ENCODE measurements at places on chromosomes 3 and 15.

DNA sequence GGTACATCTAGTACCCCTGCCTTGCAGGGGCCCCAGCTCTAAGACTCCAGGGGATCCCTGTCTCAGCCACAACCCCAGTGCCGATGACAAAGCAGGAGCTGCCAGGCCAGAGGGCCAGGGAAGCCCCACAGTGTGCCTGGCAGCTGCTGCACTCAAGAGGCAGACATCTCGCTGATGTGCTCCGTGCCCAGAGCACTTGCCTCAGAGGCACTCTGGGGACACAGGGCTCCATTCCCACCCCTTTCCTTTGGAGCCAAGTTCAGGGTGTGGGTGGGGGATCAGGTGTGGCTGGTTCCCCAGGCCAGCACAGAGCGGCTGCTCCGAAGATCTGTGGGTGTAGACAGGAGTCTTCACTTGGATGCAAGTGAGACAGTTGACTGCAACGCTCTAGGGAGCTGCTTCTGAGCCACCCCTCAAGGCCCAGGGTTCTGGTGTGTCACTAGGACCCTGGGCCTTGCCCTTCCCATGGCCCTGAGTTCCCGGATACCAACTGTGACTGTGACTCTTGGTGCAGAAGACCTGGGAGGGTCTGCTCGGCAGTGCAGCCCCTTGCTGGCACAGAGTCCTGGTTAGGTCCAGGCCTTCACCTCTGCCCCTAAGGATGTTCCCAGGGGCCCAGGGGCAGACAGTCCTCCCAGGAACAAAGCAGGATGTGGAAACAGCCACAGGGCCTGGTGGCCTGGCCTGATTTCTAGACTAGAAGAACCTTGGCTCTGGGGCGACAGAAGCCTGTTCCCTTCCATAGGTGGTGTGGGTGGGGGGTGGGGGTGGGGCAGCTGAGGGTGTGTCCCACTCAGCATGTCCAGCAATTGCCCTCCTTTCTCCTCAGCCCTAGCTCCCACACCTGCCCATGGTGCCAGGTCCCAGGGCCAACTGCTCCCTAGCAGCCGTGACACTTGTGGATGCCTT, 2.5 kb downstream of the NT5DC2 start:
- no peak for DNase-seq

DNA sequence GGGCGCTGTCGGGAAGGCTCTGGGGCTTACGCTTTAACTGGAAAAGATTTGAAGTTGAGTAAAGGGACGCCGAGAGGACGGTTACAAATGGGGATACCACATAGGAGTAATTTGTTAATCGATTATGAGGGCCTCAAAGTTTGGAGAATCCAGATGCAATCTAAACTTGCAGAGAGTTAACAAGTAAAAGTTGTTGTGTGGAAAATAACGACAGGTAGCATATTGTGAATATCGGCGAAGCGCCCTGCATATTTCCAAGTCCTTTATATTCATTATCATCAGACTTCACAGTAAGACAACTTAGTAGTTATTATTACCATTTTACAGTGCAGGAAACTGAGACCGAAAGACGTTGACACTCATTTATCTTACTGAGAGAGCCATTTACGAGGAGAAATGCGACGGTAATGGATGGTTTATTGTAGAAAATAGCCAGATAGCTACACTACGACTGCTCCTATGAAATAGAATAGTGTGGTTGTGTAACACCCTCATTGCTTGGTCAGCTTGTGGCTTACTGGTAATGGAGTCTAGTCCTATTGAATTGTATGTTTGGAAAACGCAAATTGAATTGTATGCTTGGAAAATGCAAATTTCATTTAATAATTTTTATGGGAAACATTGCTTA, 700 bp downstream of the MKRN2 start:
- no peak for DNase-seq

DNA sequence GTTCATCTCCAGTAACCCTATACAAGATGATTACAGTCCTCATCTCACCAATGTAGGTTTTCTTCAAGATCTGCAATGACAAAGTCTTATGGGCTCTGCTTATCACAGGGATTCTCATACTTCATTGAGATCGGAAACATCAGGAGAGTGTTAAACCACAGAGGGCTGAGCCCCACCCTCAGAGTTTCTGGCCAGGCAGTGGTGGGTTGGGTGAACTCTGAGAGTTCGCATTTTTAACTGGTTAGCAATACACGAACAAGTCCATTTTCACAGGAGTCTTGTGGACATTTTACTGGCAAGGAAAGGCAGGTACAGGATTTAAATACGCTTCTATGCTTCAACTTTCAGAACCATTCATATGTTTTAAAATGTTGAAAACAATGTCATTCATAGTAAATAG, 366.7 kb upstream of the ROBO2 start:
- no peak for DNase-seq

GRCh38 chr3:72440491-72440890, 407.8 kb downstream of the SHQ1 start:
- DNase-seq: no peak

DNA sequence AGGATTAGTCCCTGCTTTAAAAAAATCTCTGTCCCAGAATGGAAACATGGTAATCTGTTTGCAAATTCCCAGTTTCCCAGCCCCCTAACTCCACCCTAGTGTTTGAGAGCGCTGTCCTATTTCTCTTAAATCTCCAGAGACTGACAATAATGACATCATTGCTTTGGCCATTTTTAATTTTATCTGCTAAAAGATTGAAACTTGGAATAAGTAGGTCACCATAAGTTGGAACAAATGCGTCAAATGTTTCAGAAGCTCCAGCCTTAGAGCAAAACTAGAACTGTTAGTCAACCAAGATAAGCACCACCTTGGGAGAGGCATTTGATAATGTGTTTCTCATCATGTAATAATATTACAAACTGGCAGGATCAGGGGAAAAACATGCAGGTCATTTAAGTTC, 25.7 kb upstream of the MB21D2 start:
- DNase-seq: no peak

DNA sequence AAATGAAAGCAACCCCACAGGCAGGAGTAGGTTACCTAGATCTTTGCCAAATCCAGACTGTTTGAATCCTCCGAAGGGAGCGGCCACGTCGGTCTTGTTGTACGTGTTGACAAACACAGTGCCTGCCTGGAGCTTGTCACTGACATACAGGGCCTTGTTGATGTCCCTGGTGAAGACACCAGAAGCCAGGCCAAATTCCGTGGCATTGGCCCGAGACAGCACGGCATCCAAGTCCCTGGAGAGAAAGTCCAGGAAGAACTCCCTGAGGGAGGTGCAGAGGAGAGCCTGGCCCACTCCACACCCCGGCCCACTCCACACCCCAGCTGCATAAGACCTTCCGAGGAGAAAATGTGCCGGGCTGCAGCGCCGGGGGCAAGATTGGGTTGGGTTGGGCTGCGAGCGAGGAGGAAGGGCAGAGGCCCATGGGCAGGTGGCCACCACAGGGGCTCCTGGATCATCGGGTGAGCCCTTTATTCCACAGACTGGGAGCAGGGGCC, 21.8 kb upstream of the SLC41A3 start:
- DNase-seq: no peak

DNA sequence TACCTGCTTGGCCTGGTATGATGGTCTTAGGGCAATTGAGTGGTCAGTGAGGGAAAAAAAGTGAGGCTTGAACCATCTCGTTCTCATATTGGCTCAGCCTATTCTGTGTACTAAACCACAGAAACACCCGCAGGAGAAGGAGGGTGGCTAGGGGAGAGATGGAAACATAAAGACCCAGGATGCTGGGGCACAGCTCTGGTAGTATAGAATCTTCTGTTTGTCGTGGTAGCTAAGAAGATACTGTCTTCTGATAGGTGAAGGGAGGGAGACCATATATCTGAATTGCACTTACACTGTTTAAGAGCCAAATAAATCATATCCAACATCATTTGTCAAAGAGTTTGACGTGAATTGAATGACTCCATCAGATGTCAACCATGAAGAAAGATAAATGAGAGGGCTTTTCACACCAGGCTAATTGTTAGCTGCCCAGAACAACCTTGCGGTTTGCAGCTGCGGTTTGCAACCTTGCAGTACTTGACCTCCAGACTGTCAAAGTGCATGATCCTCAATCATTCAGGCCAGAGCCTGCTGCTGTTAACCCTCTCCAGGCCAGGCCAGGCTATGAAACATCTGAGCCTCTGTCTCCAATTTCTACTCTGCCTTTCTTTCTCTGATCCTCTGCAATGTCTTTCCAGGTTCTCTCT, 40.9 kb upstream of the PIK3R4 start:
- DNase-seq: no peak

GRCh38 chr3:26307192-26307591, 315.4 kb upstream of the LRRC3B start:
- DNase-seq: no peak

DNA sequence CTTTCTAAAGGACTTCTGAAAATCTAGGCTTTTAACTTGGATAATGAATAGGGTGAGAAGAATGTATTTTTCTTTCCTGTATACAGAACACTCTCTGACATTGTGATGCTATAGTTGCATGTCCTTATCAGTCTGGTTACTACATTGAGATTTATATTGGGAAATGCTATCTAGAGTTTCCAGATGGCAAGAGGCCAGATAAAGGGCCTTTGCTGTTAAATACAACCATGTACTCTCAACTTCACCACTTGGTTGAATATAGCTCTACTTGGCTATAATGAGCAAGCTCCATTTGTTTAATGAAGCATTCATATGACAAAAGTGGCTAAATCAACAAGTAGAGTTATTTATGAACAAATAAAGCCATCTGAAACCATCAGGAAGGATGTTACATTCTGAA, 91.0 kb downstream of the IGSF11 start:
- DNase-seq: no peak

- DNase-seq: no peak
These were observed 36.9 kb downstream of the ABI3BP start for GRCh38 chr3:100956276-100956675.

GRCh38 chr3:99716463-99716995, 78.1 kb downstream of the COL8A1 start:
- DNase-seq: no peak
